Right ventricle myocardium inferior (tissue), 1 donor: ENCODE measurements at places on chromosomes 7 and 10. TPM values are rescaled to one million over a fixed set of nuclear protein-coding genes. Genes with fewer than 3 reads are reported as not detected.

GRCh38 chr10:29434111-29434510, 145.2 kb downstream of the LYZL1 start:
- no peak for DNase-seq

DNA sequence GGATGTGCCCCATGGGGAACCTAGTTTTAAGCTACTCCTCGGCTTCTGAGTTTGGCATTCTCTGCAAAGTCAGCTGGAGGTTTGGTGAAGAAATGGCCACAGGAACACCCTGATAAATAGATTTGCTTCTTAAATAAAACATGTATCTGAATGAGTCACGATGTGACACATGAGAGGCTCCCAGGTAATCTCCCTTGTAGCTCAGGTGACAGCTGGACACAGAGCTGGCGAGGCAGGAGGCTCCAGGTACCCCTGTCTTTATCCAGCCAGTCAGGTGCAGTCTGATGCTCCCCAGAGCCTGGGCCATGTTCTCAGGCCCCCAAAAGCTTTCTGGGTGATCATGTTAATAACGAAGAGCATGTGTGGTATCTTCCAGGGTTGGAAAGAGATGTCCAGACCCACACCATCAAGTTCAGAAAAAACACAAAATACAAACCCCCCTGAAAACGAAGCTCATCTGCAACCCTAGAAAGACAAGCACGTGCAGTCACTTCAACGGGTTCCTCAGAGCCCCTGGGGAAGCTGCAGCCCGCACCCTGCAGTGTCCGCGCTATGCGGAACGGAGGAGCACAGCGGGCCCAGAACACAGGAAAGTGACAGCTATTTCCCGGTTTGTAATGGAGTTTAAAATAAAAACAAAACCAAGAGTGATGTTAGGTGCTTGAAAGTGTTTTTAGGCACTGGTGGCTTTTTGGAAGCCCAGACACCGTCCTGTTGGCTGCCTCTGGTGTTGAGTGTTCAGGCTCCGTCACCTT, 69.4 kb downstream of the ZRANB1 start:
- DNase-seq, result no peak

- DNase-seq, result no peak
Measured at GRCh38 chr7:88455696-88456095, 149.0 kb upstream of the STEAP4 start.

The SLC13A1 gene
- total RNA-seq, result not detected

GRCh38 chr7:47288060-47288459, 293.9 kb downstream of the TNS3 start:
- DNase-seq, result no peak

GRCh38 chr7:157807510-157807909, 470.7 kb downstream of the DNAJB6 start:
- no peak for DNase-seq

DNA sequence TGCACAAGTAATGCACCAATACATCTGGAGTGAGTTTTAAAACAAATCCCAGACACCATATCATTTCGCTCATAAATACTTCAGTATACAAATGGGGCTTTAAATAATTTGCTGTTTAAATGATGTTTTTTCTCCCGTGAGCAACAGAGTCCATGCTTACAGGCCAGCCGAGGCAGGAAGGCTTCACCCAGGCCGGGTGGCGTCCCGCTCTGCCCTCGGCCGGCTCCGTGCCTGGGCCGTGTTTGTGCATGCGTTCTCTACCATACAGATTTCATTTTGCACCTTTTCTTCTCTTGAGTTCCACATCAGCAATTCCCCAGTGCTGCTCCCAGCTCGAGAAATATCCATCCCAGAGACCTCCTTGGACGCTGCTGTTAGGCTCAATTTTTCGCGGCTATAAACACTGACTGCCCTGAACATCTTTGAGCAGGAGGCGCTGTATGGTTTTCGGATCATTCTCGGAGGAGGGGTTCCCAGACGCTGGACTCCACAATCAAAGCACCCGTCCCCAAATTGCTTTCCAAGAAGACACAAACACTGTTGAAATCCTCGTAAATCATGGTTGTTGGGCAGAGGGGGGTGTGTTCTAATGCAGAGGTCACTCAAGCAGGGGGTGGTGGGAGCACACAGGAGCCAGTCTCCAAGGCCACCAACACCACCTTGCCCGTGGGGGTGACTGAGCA, 91.6 kb downstream of the MICALL2 start:
- DNase-seq, result peak; percentile 18

The EPHA1 gene
- total RNA-seq, result not detected

DNA sequence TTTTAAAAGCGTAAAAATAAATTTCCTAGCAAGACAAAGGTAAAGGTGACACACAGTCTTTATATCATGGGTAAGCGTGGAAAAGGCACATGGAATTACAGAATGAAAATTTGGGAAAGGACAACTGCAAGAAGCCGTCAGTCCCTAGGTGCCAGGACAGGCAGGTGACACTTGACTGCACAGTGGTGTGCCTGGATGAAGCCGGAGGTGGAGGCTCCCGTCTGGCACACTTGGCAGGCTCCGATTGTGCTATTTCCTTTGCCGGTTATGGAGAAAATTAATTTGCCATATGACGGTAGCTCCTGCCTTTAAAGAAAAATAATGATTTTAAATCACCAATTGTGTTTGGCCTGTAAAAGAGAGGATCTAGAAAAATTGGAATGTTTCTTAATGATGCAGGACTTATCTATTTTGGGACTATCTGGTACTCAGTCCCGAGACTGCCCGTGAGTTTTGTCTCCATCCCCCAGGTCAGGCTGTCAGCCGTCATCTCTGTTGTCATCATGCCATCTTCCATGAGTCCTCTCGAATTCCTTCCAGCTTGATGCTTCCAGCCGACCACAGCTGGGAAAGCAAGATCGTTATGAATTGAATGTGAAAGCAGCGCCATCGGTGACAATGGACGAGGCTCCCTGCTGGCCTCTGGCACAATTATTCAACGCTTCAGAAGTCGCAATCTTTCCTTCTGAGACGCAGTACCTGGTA, 56.2 kb upstream of the MGMT start:
- DNase-seq, result no peak

GRCh38 chr7:142916508-142916907, 17.0 kb downstream of the TRPV5 start:
- DNase-seq, result no peak

DNA sequence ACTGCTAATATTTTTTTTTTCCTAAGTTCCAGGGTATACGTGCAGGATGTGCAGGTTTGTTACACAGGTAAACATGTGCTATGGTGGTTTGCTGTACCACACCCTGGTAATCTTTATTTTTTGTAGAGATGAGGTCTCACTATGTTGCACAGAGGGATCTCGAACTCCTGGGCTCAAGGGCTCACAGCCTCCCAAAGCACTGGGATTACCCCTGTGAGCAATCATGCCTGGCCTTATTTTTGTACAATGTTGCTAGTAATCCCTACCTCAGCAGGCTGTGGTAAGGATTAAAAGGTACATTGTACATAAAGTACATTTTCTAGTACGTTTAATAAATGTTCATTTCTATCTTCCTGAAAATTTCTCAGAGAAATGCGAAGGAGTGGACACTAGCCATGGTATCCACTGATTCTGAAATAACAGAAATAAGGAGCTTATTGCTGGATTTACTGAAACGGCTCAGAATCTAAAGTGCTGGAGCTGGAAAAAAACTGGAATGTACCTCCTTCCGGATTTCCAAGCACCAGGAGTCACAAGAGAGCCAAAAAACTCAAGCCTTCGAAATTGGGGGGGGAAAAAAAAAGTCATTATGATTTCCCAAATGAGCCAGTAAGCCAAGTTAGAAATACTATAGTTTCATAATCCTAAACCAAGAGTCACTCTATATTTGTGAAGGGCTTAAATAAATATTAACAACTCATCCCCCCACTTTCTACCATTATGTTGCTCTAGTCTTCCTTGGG, 69.6 kb downstream of the NT5C2 start:
- no peak for DNase-seq

The PTPRN2 gene
- 1.6 TPM for total RNA-seq

DNA sequence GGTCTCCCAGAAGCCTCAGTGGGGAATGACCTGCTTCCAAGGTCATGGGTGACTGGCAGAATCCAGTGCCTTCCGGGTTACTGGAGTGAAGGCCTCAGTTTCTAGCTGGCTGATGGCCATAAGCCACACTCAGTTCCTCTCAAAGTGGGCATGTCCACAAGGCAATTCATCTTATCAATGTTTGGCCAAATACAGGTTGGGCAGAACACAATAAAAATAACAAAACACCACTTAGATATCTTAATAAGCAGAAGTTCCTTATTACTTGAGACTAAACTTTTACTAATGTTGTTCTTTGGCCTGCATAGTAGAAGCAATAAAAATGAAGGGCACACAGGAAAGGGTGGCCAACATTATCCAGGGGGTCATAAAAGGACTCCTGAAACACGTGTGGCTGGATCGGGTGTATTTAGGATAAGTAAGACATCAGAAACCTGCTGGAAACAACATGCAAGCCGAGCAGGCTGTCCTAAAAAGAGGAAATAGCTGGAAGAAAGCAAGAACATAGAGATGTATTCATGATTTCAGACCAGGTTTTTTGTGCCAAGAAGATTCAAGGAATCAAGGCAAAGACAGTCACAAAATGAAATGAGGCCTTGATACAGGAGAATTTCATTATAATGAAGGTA, 19.6 kb upstream of the AKR1C2 start:
- DNase-seq, result no peak

The ZNF92 gene
- 3.2 TPM for total RNA-seq

DNA sequence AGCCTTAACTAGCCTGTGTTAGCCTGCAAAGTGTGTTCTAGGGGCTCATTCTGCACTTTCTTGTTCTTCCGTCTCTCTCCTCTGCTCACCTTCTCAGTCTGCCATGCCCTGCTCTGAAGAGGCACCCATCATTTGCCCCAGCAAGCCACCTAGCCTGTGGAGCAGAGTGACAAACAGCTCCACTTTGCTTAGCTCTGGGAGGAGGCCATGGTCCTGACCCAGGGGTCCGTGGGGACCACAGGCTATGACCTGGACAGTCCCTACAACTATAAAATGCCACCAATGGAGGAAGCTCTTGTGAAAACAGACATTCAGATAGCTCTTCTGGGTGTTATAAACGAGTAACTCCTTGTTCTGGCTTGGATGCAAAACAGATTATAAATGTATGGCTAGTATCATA, 1029.6 kb downstream of the CNTNAP2 start:
- no peak for DNase-seq

DNA sequence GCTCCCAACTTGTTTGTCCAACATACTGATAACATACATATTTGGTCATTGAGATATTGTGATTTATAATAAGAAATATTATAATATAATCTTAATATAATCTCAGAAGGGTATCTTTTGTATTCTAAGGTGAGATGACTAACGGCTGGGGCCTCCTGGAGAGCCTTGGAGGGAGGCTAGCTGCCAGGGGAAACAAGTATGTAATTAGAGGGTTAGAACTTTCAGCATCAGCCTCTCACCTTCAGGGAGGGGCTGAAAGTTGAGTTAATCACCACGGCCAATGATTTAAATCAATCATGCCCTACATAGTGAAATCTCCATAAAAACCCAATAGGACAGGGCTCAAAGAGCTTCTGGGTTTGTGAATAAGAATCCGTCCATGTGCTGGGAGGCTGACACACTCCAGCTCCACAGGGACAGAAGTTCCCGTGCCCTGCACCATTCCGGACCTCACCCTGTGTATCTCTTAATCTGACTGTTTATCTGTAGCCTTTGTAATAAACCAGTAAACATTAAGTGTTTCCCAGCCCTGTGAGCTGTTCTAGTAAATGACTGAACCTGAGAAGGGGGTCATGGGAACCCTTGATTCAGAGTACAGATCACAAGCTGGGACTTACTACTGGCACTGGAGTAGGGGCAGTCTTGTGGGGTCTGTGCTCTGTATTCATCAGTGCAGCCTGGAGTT, 86.3 kb upstream of the STEAP1B start:
- DNase-seq, result no peak
